ENCODE measurements at places on chromosomes 3 and 15.

GRCh38 chr3:126886217-126886616 is 96.7 kb upstream of the PLXNA1 start:
- DNase-seq: no peak

GRCh38 chr3:121295452-121295851 is 250.3 kb downstream of the POLQ start:
- DNase-seq: no peak

DNA sequence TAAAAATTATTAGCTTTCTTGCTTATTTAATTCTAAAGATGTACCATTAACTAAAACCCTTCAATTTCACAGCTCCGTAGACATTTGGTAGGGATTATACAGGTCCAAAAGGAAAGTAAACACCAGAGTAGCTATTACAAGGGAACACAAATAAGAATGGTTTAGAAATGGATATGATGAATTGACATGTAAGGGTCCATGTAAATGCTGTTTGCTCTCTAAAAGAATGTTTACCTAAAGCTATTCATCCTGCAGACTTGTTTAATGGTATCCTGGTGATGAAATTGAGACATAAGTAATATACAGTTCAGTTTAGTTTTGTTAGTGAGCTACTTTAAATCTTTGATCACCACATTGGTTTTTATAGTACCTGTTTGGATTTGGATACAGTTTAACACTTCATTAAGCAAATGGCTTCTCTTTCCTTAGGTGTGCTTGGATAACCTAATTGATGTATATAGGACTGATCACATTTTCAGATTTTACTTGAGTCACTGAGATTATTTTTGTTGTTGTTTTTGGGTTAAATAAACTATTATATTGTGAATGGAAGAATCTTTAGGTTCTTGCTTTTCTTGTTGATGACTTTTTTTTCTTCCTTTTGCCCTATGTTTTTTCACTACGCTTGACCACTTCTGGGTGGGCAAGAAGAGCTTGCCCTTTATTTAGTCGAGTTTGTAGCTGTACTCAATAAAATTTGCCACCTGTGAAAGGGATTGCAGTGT is 115.4 kb downstream of the TCF12 start:
- DNase-seq: no peak

GRCh38 chr15:40280260-40281056 is 2.4 kb downstream of the ANKRD63 start:
- DNase-seq: no peak

DNA sequence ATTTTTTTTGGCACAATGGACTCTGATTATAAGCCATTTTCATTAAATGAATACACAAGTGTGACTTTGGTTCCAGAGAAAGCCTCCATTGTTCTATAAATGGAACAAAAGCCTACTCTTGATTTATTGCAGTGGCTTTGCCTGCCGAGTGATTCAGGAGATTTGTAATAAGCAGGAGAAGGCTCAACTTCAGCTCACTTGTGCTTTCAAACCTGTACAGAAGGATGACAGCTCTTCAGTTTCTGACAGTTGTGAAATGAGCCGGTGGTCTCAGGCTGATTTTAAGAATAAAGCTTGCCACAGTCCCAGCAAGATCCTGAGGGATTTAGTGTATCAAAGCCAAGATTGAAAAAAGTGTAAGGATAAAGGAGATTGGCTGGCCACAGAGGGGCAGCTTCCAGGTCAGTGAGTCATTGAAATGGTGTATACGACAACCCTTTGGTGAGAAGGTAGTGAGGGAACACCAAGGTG is 438.8 kb upstream of the TGFBR2 start:
- DNase-seq: no peak

DNA sequence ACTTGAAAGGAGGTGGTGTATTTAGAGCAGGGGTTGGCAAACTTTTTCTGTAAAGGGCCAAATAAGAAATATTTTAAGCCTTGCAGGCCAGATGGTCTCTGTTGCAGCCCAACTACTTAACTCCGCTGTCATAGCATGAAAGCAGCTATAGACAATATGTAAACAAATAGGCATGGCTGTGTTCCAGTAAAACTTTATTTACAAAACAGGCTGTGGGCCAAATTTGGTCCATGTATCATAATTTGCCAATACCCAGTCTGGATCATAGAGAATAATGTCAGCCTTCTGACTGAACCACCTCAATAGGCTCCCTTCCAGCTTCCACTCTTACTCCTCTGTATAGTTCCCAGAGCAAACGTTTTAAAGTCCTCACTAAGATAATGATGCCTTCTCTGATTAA is 638.8 kb upstream of the CFAP20DC start:
- DNase-seq: no peak
